T-helper 2 cell (primary cell): ENCODE measurements at places on chromosomes 16 and 17.
A peak's percentile ranks its signal among the peaks of the same experiment; 100 is the strongest.

- DNase-seq = no peak
Observed at GRCh38 chr16:19382084-19382801, 35.4 kb upstream of the TMC5 start.

DNA sequence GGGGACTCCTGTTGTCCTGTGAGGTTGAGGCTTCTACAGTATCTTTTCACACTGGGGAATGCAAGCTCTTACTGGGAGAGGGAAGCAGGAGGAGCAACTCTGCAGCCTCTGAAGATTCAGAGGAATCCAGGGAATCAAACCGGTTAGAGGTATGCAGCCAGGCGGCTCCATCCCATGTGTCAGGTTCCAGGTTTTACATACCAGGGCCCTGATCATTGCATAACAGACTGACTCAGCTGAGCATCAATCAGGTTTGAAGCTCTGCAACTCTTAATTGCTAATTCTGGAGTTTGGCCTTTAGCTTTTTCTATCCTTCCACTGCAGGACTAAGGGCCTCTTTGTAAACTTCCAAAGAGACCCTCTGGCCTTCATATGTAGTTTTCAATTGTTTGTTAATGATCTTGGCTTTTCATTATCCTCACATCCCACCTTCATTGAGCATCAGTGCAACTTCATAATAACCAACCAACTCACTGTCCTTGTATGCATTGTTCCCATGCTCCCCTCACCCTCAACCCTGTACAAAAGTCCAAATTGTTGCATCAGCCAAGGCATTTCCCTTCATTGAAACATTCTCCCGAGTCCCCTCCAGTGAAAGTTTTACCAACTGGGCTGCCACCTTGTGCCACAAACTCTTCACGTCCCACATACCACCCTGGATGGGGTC, 59.7 kb upstream of the DHX40 start:
- DNase-seq = no peak

DNA sequence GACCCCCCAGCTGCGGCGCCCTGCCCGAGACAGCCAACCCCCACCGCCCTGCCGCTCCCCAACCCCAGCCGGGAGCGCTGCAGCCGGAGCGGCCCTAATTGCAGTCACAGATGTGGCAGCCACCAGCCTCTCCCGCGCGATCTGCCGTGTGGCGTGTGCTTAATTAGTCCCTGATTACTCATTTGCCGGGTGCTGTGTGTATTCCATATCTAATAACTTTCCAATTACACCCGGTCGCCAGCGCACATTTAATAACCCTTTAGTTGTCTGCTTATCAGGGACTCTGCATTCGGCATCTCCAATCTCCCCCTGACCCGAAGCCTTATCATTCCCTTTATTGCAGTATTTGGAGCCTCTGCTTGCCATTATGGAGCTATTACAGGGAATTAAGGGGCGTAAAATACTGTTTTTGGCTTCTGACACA, 236.7 kb upstream of the CIBAR2 start:
- DNase-seq = no peak

GRCh38 chr16:51408357-51408756, 257.3 kb upstream of the SALL1 start:
- DNase-seq = no peak

DNA sequence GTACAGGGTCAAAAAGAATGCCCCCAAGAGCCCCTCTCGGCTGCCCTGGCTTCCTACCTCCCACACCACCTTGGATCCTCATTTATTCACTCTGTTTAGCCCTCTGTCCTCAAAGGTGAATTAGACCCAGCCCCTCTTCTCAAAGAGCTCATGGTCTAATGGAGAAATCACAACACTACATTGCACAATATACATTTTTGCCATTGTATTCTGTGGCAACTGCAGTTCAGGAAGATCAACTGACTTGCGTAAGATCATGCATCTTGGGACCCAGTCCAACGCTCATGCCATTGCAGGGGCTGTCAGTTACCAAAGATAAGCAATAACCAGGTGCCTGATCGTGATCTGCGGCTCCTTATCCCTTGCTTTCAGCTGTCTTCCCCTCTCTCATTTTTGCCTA, 1.4 kb downstream of the KRT38 start:
- DNase-seq = no peak

GRCh38 chr17:57092779-57093178, 7.7 kb downstream of the AKAP1 start:
- no peak for DNase-seq

GRCh38 chr17:80969030-80969673, 22.5 kb upstream of the CHMP6 start:
- DNase-seq = no peak

DNA sequence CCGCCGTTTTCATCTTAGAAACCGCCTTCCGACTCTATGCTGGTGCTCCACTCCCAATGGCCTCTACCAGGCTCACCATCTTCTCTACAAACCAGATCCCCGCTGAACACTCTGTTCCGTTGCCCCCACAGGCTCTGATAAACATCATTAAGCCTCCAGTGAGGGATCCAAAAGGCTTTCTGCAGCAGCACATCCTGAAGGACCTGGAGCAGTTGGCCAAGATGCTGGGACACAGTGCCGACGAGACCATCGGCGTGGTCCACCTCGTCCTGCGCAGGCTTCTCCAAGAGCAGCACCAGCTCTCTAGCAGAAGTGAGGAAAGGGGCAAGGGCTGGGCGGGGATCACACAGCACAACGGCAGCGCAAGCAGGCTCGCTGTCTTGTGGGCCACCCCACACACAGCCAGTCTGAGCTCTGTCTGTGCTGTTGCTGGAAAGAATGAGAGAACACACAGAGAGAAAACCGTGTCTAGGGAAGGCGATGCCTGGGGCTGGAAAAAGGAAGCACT, 33.5 kb upstream of the ENDOV start:
- no peak for DNase-seq

DNA sequence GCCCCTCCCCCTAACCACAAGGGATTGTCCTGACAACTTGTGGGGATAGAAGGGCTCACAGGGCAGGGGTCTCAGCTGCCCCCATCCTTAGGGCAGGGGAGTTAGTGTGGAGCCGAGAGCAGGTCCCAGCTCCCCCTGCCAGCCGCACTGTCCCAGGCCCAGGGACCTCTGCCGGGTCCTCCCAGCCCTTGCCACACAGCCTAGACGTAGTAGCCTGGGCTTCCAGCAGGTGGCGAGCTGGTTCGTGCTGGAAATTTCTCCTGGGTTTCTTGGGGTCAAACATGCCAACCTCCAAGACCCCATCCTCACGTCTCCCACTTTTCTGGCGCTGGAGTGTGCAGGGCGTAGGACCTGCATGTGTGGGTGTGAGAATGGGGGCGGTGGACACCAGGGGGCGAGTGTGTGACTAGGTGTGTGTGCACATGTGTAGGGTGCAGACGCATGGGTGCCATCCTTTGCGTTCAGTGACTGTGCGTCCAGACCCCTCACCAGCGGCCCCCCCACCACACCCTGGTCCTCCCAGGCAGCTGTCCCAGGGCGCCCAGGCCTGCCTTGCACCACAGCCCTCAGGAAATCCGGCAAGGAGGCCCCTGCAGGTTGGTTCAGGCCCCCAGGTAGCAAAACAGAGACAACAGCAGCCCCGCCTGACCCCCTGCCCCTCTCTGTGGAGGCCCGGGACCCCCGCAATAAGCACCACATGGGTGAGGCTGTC, 29.5 kb downstream of the SBK1 start:
- DNase-seq = peak; percentile 18

- DNase-seq = no peak
Observed at GRCh38 chr17:64242633-64243032, 20.4 kb downstream of the TEX2 start.

DNA sequence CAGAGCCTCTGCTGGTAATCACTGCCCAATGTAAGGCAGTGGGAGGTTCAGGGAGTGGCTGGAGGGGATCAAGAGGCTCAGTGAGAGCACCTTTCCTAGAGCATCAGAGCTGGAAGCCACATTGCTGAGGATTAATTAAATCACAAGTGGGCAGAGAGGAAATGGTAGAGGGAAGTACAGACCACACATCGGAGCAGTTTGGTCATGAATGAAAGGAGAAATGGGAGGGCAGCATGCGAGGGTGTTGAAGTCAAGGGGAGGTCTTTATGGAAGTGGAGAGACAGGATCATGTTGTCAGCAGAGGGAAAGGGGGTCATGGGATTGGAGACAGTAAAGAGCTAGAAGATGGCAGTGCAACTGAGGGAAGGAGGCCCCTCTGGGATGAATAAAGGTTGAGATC, 2.3 kb downstream of the CCL17 start:
- no peak for DNase-seq
